Substantia nigra (tissue), 51 donors: ENCODE measurements at places on chromosomes 5 and 9.
A peak's percentile ranks its signal among the peaks of the same experiment; 100 is the strongest.

DNA sequence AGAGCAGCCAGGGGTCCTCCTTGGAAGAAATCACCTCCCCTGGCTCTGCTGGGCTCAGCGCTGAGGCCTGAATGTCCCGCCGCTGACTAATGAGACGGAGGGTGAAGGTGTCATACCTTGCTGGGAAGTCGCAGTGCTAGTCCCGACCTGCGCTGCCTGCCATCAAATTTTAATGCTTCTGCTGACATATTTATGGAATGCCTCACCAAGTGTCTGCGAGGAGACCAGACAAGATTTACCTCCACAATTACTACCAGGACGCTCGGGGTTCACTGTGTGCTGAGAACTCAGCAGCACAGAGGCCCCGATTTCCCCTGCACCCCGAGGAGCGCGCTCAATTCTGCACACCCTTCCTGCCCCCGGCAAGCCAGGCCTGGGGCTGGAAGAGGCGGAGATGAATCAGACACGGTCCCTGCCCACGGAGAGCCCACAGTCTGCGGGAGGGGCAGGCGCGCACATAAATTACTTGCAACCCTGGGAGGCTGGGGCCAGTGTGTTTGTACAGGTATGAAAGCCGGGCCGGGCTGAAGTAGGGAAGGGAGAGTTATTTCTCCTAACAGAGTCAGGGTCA is 175.2 kb downstream of the PAX5 start:
- no peak for DNase-seq

DNA sequence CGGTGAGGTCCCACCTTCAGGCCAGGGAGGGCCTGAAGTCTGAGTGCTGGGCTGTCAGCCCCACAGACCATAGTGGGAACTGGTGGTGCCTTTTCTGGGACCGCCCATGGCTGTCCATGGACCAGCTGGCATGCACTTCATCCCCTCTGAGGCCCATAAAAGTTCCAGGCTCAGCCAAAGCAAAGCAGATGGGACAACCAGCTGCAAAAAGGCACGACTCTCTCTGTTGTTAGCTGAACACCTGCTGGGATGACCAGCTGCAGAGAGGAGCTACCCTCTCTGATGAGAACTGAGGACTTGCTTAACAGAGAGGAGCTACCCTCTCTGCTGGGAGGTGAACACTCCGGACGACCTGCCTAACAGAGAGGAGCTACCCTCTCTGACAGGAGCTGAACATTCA is 844.3 kb upstream of the DMAC1 start:
- DNase-seq = no peak

DNA sequence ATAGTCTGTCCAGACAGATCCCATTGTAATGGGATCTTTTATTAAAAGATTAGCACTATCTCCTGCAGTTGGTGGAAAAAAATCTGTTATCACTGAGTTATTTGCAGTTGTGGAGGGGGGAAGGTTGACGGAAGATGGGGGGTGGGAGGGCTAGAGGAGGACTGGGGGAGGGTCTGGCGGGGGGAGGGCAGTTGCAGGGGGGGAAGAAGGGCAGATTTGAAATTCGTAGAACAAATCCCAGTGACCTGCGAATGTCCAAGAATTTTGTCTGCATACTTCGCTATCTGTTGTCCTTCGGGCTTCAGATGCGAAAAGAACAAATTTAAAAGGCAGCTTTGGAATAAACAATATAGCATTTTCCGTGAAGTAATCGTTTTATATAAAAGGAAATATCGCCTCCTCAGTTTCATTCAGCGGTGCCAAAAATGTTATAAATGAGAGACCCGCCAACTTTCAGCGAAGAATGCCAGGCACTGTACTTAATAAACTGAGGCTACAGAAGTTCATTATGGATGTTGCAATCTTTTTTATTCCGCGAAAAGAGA is 1.3 kb upstream of the FST start:
- DNase-seq = no peak

GRCh38 chr5:157602505-157602904 is 26.9 kb upstream of the ADAM19 start:
- no peak for DNase-seq

DNA sequence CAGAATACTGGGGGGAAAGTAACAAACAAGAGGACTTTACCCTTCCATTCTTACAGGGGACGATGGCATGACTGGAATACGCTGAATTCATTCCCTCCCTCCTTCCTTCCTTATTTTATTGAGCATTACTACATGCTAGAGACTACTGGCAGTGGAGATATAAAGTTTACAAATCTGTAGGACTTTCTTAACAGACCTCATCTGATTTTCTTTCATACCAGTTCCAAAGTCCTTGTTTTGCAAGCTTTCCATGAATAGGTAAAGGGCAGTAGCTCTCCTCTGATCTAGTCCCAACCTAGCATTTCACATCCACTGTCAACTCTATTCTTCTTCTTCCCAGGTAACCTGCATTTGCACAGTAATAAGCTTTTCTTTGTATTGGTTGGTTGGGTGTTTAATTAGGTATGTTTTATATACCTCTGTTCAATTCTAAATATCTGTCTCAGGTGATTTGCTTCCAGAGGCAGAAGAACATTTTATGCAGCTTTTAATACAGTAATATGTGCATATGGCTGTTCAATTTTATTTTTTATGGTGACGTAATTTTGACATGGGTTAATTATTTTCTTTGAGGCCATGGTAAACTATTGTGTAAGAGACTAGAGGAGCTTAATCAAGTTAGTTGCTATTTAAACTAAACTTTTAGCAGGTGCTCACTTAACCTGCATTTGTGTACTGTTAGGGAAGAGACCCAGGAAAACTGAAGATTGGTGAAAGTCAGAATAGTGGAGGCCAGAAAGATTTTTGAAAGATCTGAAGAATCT is 150.9 kb downstream of the ARHGAP26 start:
- DNase-seq = no peak

DNA sequence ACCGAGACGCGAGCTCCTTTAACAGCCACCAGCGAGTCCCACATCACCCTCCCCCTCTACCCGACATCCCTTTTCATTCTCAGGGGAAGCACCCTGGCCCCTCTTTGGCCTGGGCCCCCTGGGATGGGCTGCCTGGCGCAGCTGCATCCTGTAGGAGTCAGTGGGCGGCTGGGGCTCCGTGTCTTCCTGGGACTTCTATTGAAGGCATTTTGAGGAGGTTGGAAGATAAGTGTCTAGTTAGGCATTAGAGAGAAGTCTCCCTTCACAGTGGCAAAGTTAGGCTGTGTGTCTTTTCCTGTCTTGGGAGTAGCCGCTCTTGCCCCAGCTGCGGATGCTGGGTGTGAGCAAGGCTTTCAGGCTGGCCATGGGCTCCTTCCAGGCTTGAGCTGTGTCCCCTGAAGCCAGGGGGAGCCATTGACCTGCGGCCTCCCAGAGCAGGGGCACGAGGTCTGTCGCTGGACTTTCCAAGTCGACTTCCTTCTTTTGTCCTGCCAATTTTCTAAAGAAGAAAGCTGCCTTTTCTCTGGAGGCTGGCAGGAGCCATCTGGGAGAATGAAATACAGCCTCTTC is 18.6 kb upstream of the NKD2 start:
- DNase-seq = peak; percentile 31

DNA sequence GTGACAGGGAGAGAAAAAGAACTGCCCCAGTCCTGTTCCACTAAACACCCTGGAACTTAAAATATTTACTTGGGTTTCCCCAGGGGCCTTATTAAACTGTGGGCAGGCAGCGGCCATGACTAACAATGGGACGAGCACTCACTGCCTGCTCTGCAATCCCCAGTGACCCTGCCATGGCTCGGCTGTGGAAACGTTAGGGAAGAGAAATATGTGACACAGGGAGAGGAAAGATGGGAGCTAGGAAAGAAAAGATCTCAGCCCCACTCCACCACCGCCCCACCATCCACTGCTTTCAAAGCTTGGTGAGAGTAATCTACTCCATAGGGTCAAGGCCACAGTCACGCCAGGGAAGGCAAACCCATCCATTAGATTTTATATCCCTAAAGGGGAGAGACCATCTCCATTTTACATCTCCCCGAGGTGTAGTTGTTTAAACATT is 117.6 kb downstream of the EFNA5 start:
- DNase-seq = no peak

DNA sequence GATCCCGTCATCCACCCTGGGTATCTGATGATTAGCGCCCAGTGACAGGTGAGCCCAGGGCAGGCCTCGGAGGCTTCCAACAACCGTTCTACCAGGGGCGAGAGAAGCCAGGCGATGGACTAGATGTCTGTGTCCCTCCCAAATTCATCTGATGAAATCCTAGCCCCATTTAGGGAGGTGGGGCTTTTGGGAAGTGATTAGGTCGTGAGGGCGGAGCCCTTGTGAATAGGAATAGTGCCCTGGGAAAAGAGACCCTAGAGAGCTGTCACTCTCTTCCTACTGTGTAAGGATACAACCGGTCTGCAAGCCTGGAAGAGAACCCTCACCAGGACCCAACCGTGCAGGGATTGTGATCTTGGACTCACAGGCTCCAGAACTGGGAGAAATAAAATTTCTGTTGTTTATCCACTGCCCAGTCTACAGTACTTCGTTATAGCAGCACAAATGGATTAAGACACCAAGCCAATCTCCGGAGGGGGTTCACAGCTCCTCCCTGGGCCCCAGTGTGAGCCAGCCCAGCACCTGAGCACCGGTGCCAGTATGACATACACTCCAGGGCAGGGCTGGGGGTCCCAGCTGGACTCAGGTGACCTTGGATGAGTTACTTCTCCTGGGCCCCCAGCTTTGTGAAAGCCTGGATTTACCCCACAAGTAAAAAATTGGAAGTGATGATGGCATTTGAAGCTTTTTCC is 162.2 kb downstream of the DAB2IP start:
- no peak for DNase-seq

GRCh38 chr5:133384903-133385302 is 227.4 kb downstream of the FSTL4 start:
- no peak for DNase-seq

DNA sequence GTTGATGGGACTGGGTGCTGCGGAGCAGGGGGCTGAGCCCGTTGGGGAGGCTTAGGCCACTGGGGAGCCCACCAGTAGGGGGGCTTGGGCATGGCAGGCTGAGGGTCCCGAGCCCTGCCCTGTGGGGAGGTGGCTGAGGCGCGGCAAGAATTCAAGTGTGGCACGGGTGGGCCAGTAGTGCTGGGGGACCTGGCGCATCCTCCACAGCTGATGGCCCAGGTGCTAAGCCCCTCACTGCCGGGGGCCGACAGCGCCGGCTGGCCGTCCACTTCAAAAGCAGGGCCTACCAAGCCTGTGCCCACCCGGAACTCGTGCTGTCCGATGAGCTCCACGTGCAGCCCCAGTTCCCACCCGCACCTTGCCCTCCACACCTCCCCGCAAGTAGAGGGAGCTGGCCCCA is 917.5 kb downstream of the TAF11L14 start:
- no peak for DNase-seq

DNA sequence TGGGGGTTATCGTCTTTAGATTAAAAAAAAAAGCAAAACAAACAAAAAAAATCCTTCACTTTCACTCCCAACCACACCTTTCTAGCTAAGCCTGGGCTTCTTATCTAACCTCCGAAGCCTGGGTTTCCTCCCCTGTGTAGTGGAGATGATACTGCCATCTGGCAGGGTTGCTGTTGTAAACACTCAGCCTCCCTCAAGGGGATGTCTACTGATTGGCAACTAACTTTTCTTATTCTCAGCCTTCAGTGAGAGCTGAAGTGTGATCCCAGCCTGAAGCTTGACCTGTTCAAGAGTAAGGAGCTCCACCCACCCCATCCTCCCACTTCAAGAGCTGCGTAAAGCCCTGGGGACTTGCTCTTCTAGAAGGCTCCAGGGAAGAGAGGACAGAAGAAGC is 21.5 kb upstream of the WWC1 start:
- DNase-seq = no peak

DNA sequence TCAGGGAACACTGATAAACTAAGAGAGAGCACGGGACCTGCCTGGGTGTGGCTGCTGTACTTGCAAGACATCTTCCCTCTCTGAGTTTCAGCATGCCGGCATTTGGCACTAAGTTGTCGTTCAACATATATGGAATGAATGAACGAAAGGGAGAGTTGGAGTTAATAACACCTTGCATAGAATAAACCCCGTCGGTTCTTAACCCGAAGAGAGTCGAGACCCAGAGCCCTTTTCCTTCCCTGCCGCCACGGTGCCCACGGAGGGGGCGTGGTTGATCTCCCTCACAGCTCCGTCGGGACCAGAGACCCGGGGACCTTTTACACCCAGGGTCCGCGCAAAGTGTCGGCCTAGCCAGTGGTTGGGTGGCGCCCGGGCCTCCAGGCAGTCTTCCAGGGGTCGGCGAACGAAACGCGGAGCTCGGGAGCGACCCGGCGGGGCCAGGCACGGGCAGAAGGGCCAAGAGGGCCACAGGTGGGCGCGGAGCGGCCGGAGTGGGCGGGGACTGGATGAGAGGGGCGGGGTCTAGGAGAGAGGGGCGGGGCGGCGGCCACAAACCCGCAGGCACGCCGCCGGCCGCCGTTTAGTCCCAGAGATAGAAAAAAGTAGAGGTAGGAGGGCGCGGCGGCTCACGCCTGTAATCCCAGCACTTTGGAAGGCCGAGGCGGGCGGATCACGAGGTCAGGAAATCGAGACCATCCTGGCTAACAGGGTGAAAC is 735 bp upstream of the RPL26L1 start:
- DNase-seq = no peak

DNA sequence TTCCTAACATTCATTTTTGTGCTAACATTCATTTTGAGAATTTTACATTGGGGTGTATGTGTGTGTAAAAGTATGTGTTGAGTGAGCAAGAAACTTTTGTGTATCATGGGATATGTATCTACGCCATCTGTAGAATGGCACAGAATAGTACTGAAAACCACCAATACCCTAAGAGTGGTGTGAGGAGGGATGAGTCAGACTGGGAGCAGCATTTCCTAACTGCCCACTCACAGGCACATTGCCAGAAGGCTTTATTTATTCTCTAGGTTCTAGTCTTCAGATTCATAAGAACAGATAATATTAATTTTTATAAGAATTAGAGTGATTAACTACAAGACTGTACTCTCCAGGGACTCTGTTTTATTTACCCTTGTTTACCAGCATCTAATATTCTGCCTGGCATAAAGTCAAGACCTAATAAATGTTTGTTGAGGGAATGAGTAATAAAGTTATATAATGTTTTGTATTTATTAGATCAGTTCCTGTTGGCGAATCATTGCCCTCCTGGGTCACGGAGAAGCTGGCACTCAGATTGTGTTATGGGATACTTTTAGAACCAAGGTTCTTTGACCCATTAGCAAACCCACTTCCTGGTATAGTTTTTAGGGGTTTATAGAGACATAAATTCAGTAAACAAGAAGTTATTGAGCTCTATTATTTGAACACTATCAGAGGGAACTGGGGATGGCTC is 159.1 kb upstream of the PPP2R2B start:
- DNase-seq = no peak

GRCh38 chr5:60445921-60446320 is 254.0 kb downstream of the DEPDC1B start:
- DNase-seq = no peak

- DNase-seq = no peak
These were observed 101.0 kb downstream of the PIP5K1B start for GRCh38 chr9:68805890-68806517.

- no peak for DNase-seq
These were observed 20.7 kb upstream of the MOCS2 start for GRCh38 chr5:53130266-53130665.

- no peak for DNase-seq
These were observed 31.0 kb downstream of the SLC9A3 start for GRCh38 chr5:493119-493701.

- DNase-seq = no peak
These were observed 50.8 kb downstream of the NDFIP1 start for GRCh38 chr5:142159354-142159753.
